ENCODE measurements at places on chromosomes 3 and 15. TPM values are rescaled to one million over a fixed set of nuclear protein-coding genes. Genes with fewer than 3 reads are reported as not detected.

Gene CP
- total RNA-seq = 7.0 TPM

Gene GOLGA8R
- 0.34 TPM for total RNA-seq

Gene MYO9A
- 10.9 TPM for total RNA-seq

Gene THUMPD3
- total RNA-seq = 68.1 TPM

Gene CYP11A1
- not detected for total RNA-seq

Gene GOLGA8M
- not detected for total RNA-seq

Gene PCCB
- total RNA-seq = 28.5 TPM

Gene CFAP100
- total RNA-seq = not detected

Gene MYNN
- 8.2 TPM for total RNA-seq

Gene LRRC31
- total RNA-seq = not detected

Gene GOLGA6B
- not detected for total RNA-seq

Gene CASR
- not detected for total RNA-seq

Gene RAD18
- total RNA-seq = 13.5 TPM

Gene ENTPD3
- not detected for total RNA-seq

Gene ABI3BP
- 1.2 TPM for total RNA-seq

Gene REC114
- total RNA-seq = not detected

Gene APBA2
- total RNA-seq = 19.7 TPM

Gene GOLGA6L7
- not detected for total RNA-seq

Gene GLDN
- not detected for total RNA-seq

Gene BOC
- 6.4 TPM for total RNA-seq

Gene MESP1
- total RNA-seq = 1.1 TPM

Gene AP3B2
- 0.45 TPM for total RNA-seq

Gene CCR8
- total RNA-seq = not detected

Gene PCYT1A
- 32.6 TPM for total RNA-seq

Gene CD80
- total RNA-seq = not detected

Gene ZBBX
- total RNA-seq = not detected

Gene EPHB3
- 0.23 TPM for total RNA-seq

Gene GALNT15
- total RNA-seq = 0.04 TPM

Gene IMPG2
- 0.04 TPM for total RNA-seq

Gene RMDN3
- total RNA-seq = 21.5 TPM

Gene MFGE8
- total RNA-seq = 349 TPM

Gene OR5H15
- not detected for total RNA-seq

Gene U2SURP
- total RNA-seq = 81.0 TPM

Gene BCHE
- total RNA-seq = 0.74 TPM

Gene CHRNA3
- total RNA-seq = 0.20 TPM

Gene NR1I2
- not detected for total RNA-seq

Gene PP2D1
- total RNA-seq = not detected

Gene RBP2
- not detected for total RNA-seq

Gene SCN11A
- not detected for total RNA-seq

Gene TMC3
- not detected for total RNA-seq

Gene WDR93
- 0.64 TPM for total RNA-seq

Gene TM4SF1
- 1,846 TPM for total RNA-seq

Gene PSTPIP1
- not detected for total RNA-seq

Gene MME
- not detected for total RNA-seq

Gene LRCH3
- total RNA-seq = 16.8 TPM
